ENCODE measurements at places on chromosomes 16 and 17.

DNA sequence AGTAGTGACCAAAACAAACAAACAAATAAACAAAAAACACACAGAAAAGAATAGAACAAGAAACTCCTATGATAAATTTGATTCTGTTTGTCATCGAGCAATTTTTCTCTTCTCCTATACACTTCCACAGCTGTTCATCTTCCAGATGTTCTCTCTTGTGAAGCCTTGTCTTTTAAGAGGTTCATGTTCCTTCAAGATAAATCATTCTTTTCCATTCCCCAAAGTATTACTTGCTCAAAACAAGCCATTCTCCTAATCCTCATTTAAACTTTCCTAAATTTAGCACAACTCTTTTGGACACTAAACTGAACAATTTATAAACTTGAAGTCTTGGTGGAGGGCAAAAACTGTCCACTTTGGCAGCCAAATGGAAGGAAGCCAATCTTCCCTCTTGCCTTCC is 103.3 kb downstream of the ABCA8 start:
- no peak for DNase-seq

DNA sequence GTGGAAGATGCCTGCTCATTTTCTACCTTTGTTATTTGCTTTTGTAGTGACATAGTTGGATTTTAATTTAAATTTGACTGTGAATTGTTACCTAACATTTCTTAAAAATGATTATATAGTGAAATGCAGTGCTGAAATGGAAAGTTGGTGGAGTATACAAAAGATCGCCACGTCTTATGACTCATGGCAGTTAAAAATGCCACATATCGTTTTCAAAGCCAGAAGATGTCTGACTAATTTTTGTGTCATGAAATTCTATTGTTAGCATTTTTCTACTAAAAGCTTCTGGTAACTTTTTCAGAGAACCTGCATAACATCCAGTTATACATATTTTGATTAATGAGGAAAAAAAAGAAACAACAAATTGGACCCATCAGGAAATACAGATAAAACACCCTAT is 20.6 kb downstream of the MAP2K4 start:
- no peak for DNase-seq

- no peak for DNase-seq
These were observed 27.9 kb downstream of the NLRC5 start for GRCh38 chr16:57017251-57017650.

- DNase-seq = peak; percentile 46
These were observed 17.1 kb upstream of the CCR7 start for GRCh38 chr17:40582328-40582901.

GRCh38 chr16:11449716-11450115 is 104.5 kb downstream of the RMI2 start:
- no peak for DNase-seq

- DNase-seq = no peak
These were observed 3.3 kb downstream of the TPSD1 start for GRCh38 chr16:1258906-1259759.

DNA sequence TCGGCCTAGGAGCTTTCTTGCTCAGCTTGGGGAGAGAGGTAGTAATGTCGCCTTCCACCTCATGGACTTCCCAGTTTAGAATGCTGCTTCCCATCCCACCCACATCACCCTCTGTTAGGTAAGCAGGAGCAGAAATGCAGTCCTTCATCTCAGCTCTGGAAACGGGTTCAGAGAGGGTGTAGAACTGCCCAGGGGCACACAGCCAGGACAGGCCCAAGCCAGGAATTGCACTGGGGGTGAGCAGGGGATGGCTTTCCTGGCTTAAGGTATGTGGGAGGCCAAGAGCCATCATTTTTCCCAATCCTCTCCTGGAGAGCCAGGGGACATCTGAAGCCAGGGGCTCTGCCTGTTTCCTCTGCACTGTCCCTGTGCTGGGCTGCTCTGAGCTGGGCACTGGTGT is 33.6 kb downstream of the RAI1 start:
- DNase-seq = no peak

DNA sequence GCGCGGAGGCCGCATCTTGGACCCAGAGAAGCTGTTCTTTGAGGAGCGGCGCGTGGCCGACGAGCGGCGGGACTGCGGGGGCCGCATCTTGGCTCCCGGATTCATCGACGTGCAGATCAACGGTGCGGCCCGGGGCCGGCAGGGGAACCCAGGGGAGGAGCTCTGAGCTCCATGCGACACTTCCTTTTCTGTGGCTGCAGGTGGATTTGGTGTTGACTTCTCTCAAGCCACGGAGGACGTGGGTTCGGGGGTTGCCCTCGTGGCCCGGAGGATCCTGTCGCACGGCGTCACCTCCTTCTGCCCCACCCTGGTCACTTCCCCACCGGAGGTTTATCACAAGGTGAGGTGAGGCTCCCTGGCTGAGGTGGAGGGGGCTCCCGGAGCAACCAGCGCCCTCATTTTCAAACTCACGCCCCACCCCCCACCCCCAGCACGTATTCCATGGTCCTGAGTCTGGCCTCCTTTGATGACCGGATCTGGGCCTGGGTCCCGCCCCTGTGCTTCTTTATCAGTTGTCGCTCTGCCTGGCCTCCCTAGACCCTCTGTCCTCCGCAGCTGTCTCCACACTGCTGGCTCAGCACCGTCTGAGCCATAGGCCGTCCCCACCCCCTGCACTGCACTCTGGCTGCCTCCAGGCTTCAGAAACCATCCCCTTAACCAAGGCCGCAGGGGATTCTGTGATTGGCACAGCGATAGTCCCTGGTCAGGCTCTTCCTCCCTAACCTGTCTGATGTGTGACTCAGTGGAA is 787 bp downstream of the AMDHD2 start:
- DNase-seq = peak; percentile 72

GRCh38 chr17:6435968-6436367 is 1.0 kb upstream of the AIPL1 start:
- peak; percentile 49 for DNase-seq

DNA sequence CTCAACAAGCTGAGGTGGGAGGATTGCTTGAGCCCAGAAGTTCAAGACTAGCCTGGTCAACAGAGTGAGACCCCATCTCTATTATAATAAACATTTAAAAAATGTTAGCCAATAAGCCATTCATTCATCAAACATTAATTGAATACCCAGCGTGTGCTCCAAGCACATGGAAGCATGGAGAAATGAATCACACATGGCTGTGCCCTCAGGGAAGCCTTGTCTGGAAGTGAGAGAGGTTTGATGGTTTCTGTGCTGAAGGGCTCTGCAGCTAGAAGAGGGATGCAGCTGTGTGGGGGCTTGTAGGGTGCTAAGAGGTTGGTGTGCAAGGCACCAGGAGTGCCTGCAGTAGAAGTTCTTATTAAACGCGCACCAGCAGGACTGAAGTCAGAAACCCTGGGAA is 11.2 kb downstream of the CYB5D2 start:
- DNase-seq = no peak

GRCh38 chr16:52437277-52437670 is 109.7 kb downstream of the TOX3 start:
- DNase-seq = no peak

- DNase-seq = no peak
These were observed 19.0 kb upstream of the RMI2 start for GRCh38 chr16:11326084-11326736.

- DNase-seq = no peak
These were observed 9.8 kb downstream of the SLC38A10 start for GRCh38 chr17:81285179-81285878.

DNA sequence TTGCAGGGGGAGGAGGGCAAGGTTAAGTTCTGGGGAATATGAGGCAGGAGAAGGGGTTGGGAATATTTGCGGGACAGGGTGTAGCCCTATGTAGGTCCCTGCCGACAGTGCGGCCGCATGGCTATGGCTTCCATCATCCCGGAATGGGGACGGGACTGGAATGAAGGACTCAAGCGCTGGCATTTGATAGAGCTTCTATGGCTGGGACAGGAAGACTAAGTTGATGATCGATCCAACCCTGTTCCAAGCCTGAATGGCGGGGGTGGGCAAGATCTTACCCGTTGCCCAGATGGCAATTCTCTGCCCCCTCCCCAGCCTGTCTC is 47.1 kb downstream of the SRCIN1 start:
- no peak for DNase-seq

DNA sequence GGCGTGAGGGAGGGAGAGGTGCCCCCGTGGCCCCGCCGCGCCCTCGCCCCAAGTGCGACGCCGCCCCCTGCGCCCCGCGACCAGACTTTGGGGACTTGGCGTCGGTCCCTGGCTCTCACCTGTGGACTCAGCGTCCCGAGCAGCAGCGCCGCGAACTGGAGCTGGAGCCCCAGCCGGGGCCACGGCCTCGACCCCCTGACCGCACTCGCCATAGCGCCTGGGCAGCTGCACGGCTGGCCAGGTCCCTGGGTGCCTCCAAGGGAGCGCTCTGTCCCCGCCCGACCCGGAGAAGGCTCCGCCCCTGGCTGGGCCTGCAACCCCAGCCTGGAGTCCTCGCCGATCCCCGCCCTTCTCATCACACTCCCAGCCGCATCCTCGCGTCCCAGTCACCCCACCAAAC is at the start of gene ERN2:
ERN2 (minus strand) TSS at position 247 of the 400 bp plus-strand sequence; CDS start at position 212, 35 bp downstream.
- no peak for DNase-seq

DNA sequence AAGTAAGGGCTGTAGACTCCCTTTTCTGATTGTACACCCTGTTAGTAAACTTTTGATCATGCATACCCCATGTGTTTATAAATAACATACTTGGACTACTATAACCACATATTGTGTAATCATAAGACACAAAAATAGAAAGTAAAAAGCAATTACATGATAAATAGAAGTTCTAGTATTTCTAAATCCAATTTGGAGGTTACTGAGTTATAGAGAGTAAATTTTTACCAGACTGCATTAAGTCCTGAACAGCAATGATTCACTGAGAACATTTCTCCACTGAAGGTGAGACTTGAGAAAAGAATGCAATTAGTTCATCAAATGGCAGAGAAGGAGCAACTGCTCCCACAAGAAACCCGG is 7.7 kb upstream of the TBKBP1 start:
- no peak for DNase-seq

GRCh38 chr17:59074494-59074893 is 32.2 kb downstream of the TRIM37 start:
- no peak for DNase-seq

- peak; percentile 47 for DNase-seq
These were observed 143.1 kb upstream of the CACNG5 start for GRCh38 chr17:66691644-66692420.

DNA sequence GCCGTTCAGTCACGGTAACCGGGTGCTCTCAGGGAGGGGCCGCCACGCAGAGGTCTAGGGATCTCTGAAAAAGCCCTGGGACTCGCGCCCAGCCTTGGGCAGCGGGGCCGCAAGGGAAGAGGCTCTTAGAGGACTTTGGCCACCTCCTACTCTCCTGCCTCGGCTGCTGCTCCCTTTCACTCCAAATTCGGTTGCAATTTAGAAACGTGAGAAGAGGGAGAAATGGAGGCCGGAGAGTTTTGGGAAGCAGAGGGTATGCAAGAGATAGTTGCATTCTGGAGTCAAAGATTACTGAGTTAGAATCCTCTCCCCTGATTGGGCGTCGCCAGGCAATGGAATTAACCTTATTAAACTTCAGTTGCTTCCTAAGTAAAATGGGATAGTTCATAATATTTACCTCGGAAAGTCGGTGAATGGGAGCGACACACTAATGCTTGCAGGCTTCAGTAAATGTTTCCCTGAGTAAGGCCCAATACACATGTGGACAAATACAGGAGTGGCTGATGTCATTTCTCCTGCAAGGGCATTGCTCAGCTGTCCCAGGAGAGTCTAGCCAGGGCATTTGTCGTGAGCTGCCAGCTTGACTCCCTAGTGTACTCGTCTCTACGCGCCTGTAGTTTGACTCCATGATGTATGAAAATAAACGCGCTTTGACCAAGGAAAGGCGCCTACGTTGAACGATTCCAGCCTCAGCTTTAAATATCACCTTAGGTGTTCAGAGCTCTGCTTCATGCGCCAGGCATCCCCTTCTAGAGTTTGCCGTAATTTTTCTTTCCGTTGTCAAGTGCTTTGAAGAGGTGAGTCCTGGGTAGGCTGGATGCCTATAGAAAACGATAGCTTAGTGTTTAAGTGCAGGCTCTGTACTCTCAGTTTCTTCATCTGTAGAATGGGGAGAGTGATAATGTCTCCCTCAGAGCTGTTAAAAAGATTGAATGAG is 667 bp downstream of the OGFOD1 start:
- no peak for DNase-seq

DNA sequence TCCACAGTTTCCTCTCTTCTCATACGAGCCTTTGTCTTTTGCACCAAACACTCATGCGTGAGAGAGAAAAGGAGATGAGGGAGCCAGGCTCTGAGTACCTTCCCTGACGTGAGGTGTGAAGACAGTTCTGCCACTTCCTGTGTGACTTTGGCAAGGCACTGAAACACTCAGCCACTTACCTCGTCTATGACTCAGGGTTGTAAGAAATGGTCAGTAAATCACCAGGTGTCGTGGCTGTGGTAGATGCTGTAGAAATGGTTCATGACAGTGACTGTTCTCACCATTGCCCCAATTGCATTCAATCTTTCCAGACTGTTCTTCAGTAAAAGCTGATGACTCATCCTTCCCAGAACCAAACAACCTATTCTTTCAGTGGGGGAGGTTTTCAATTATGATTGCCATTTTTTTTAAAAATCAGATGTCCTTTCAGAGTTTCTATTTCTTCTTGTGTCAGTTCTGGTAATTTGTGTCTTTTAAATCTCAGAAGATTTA is 49.2 kb upstream of the CBFA2T3 start:
- peak; percentile 96 for DNase-seq

DNA sequence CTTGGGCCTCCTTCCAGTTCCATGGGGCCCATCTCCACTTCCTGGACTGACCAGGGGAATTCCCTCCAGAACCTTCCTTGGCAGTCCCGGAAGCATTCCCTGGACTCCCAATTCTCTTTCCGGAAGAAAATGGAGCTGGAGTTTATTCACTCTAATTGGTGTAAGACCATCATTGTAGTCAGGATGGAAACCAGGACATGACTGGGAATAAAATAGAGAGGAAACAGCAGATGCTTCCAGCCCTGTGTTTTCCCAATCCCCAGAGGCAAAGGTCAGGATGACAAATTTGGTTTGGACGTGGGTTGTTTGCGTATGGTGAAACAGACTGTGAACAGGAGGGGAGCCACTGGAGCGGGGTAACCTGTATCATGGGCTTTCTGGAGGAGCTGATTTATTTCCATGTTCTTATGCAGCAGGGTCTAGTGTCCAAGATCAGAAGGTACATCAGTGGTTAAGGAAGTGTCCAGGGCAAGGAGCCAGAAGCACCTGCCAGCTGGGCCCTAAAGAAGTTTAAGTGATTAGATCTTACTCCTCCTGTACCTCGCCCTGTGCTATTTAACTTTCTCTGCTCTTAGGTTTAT is 8.5 kb upstream of the LONP2 start:
- DNase-seq = no peak

- DNase-seq = no peak
These were observed 109.0 kb downstream of the RAP1GAP2 start for GRCh38 chr17:2905269-2905668.

GRCh38 chr16:86573215-86573614 is 5.1 kb upstream of the FOXL1 start:
- DNase-seq = no peak

Data from T-helper 2 cell (primary cell).